ENCODE measurements at places on chromosomes 2 and 18.

- DNase-seq, result no peak
These were observed 72.8 kb downstream of the MEIS1 start for GRCh38 chr2:66507673-66508201.

DNA sequence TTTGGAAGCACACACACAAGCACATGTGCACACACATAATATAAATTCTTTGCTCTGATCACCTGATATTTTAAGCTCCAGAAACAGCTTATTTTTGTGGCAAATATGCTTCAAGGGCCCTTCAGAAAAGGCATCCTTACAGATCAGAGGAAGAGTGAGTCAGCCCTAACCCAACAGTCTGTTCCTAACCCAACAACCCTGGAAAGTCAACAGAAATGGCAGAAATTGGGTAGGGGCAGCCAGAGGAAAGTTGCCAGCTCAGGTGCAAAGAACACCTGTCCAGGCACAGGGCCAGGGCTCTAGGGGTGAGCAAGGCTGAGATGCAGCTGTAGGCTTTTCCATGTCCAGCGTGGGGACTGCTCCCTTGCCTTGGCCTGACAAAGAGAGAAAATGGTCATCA, 6.4 kb upstream of the NCKAP5 start:
- no peak for DNase-seq

GRCh38 chr2:100754951-100755350, 65.0 kb upstream of the NPAS2 start:
- no peak for DNase-seq

DNA sequence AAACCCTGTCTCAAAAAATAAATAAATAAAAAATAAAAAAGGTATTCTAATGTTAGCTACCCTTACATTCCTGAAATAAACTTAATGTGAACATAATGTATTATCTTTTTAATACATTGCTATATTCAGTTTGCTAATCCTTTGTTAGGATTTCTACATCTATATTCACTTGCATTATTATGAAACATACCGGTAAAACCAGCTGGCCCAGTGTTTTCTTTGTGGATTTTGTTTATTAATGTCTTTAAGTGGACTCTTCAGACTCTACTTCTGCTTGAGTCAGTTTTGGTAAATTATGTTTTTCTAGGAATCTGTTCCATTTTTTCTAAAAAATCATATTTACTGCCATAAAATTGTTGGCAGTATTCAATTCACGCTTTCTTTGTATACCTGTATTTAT, 34.5 kb downstream of the PTPN2 start:
- no peak for DNase-seq
